Activated CD8-positive, alpha-beta T cell treated with anti-CD3 and anti-CD28 coated beads for 36 hours (primary cell): ENCODE measurements at places on chromosomes 7 and 10.
A peak's percentile ranks its signal among the peaks of the same experiment; 100 is the strongest.

- DNase-seq: peak; percentile 69
Measured at GRCh38 chr10:101839416-101840063, 4.1 kb downstream of the KCNIP2 start.

- DNase-seq: no peak
Measured at GRCh38 chr10:75838486-75838885, 407.1 kb downstream of the LRMDA start.

DNA sequence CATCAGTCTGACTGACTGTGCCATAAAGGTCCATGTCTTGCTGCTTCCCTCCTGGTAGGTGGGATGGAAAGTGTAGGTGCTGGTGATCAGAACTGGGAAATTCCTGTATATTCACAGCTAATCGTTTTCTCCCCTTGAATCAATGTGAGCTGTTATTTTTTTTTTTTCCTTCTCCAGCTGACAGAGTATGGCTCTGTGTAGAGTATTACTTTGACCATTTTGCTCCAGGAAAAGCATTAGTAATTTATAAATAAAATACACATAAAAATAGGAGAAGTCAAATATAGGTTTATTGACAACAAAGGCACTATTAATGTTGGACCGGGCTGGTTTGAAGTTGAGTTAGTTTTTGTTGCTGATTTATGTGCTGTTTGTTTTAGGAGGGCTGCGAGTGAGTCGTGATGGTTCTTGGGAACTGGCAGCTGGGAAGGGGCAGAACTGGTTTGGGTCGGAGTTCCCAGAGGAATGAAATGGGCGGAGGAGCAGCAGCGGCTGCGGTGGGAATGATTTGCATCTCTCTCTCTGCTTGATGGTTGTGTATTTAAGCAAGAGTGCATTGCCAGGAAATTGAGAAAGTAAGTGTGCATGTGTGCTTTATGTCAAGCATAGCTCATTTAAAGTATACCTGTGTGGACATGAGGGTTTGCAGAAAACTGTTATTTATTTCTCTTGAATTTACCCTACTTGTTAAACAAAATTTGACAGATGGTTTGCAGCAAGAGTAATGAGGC lies 80.9 kb downstream of the LRMDA start:
- DNase-seq: no peak

GRCh38 chr10:44988957-44989585 lies 10.5 kb upstream of the DEPP1 start:
- DNase-seq: no peak

DNA sequence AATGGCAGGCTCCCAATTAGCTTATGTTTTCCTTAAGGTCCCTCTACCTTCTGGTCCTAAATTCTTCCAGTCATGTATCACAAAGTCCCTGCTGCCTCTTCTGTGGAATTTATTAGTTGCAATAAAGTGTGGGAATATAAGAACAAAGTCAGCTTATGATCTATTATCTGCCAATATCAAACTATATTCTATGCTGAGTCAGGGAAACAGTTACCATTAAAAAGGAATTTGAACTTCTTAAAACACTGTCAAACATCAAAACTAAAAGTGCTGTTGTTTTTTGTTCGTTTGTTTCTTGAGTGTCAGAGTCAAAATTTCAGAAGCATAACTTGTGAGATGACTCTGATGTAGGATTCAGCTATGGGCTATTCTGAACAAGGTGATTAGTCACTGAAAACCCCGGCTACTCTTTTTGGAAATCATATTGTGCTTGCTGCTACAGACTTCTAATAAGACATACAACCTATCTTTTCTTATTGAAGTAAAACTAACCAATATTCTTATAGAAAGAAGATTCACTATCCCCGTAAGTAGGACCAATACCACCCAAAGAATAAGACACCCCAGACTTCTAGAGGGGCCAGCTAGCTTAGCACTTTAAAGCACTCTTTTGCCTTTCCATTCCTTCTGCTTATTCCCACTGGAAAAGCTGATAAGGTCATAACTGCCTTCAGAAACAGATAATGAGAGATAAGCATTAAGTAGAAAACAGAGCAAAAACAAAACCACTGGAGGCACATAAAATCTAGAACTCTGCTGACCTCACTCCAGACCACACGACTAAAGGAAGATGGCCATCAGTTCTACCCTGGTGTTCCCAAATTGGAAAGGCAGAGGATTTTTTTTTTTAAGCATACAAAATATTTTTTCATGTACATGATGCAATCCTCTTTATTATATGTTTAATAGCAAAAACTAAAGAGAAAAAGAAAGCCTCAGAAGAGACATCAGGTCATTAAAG lies 370.6 kb downstream of the PARD3 start:
- DNase-seq: no peak

DNA sequence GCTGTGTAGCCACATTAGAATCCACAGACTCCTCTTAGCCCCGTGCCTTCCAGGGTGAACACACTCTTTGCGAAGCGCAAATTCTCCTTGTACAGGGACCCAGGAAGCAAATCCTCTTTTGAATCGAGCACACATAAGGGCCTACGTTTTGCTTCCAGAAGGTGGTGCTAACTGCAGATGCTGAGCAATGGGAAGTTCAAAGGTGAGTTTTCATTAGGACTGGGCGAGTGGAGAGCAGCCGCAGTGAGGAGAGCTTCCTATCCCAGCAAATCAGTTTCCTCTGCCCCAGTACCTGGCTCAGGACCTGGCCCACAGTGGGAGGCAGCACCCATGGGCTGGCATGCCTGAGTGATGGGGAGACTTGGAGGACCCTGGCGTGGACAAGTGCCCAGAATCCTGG lies 23.5 kb upstream of the GPR26 start:
- DNase-seq: no peak

DNA sequence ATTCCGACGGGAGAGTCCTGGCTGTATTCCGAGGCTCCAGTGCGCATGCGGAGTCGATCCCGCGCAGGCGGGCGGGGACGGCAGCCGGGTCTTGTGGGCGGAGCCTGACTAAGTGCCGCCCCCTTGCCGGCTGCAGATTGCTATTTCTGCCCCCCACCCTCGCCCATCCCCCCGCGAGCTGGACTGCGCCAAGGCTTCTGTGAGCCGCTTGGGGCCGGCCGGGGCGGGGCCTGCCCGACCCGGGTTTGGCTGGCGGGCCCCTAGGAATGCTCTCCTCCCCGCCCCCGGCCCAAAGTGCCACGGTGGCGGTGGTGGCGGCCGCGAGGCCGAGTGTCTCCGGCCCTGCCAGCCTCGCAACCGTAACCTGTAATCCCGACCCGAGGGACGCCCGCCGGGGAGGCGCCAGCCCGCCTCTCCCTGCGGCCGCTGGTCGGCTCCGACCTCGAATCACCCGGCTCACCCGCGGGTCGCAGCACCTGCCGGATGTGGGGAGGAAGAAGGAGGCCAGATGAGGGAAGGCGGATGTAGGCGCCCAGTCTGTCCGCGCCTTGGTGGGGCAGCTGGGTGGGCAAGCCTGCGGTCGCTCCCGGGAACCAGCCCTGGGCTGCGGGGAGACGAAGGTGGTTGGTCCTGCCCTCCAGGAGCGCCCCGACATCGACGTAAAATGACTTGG lies 702 bp upstream of the KAZALD1 start:
- DNase-seq: peak; percentile 93

DNA sequence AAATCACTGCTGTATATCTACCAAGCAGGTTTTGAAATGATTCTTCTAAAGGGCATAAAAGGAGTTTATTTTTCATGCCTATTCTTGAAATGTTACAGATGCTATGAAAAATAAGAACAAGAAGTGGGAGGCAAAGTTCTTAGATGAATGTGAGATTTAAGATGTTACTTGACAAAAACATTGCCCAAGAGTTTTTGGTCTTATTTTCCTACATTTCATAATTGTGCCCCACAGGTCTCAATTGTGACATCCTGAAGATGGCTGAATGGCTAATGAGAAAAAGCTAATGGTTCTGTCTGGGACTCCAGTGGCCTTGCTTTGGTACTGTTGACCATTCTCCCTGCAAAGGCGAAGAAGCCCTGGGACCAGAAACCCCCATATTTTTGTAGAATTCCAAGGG lies 43.0 kb upstream of the IFRD1 start:
- no peak for DNase-seq

DNA sequence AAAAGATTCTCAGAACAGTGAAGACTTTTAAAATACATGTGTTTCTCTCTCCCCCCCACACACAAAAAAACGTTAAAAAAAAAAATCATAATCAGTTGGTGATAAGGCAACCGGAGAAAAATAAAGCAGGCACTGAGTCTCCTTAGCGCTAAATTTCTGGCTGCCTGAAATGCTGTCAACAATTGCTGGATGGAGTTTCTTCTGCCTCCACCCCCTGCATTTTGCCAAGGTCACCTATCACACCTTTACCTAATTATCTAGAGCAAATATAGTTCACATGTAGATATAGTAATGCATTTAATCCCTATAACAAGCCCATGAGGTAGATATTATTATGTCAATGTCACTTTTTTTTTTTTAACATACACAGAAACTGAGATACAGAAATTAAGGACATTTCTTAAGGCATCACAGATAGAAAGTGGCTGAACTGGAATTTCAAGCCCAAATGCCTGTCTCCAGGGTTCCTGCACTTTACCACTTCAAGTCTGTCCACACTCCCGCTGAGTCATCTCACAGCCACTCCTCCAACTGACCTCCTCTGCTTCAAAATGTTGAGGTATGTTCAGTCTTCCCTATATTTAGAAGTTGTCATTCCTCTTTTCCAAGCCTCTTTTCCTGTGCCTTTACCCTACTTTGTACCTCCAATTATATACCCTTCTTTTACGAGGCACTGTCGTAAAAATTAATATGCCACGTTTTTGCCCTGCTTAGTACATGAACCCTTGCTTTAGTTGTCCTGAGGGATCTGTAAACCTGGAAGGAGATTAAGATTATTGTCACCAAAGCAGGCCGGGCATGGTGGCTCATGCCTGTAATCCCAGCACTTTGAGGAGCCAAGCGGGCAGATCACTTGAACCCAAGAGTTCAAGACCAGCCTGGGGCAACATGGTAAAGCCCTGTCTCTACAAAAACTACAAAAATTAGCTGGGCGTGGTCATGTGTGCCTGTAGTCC lies 72.8 kb upstream of the MPP7 start:
- DNase-seq: no peak

GRCh38 chr10:10498781-10499180 lies 518.9 kb upstream of the CELF2 start:
- DNase-seq: no peak

DNA sequence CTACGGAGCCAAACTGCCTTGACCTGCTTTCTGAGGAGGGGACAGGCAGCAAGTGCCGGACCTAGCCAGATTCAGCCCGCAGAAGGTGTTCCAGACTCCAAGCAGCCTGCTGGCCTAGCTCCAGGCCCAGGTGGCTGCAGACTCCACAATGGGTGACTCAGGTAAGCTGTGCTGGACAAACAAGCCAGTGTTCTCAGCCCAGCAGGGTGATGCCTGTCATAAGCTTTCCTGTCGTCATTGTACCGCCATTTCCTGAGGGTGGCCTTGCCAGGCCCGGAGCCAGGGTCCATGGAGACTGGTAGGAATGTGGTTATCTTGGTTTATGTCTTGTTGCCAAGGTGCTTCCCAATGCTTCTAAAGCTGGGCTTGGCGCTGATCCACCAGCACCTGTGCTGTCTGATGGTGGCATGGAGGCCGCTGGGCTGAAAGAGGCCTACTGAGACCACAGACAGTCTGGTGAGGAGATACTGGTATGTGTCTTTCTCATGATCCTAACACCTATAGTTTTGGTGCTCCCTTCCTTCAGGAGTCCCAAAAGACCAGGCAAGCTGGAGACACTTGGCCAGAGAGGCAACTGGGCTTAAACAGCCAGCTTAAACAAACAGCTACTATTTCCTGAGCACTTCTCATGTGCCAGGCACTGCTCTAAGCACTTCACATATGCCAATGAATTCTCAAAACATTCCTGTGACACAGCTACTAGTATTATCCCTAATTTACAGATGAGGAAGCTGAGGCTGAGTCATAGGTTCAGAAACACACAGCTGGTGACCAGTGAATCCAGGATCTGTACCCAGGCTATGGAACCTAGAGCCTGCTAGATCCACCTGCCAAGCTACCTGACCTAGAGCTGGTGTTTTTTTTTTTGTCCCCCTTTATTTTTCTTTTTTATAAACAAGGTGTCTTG lies 42.0 kb downstream of the ZC3HC1 start:
- DNase-seq: no peak

DNA sequence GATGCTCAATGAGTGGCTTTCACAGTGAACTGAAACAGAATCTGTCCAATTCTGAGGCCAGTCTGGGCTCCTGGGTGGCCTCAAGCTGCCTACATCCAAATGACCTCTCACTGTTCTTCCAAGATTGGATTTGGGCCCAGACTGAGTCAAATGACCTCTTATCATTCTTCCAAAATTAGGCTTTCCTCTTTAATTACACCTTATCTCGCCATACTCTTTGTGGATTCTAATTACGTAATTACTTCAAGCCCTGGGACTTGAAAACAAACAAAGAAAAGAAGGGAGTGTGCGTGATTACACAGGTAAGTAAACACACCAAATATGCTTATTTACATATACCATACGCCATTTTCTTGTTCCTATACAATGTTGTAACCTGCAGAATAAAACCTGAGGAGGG lies 18.8 kb downstream of the SORBS1 start:
- DNase-seq: no peak

- DNase-seq: no peak
Measured at GRCh38 chr7:130719541-130719940, 14.5 kb downstream of the KLF14 start.

DNA sequence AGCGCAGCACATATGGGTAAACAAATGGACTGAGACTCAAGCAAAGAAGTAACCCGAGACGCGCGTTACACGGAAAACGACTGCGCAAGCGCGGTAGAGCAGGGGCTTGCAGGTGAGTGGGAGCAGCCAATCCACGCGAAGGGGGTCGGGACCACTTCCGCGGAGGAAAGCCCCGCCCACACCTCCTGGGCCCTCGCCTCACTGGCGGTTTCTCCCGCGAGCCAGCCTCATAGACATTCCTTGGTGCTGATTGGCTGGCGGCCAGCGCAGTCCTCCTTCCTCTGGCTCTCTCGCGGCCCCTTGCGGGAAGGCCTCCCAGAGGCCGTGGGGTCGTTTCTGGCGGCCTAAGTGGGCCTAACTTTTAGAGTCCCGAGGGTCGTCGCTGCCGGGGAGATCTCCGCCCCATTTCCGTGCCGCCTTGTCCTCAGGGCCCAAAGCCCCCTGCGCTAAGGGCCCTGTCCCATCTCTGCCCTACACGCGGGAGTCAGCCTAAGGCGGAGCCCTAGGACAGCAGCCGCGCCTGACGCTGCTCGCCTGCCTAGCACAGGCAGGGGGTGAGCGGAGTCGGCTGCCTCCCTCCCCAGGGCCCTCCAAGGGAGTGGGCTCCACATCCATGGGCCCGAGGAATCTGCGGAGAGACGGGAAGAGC lies 9.1 kb upstream of the FXYD4 start:
- peak; percentile 99 for DNase-seq

DNA sequence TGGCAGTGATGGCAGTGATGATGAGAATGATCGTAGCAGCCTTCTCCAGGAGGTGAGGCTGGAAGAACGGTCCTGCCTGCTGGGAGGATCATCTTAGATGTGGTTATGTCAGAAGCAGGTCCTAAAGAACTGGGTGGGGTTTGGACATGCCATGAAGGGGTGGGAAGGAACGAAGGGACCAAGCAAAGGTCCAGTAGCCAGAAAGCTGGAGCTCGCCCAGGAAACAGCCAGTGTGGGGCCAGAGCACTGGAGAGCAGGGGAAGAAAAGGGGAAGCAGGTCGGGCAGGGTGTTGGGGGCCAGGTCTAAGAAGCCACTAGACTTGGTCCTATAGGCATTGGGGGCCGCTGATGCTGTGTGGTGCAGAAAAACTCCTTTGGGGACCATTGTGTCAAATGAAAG lies 127.4 kb downstream of the RGS10 start:
- DNase-seq: no peak
